ENCODE measurements at places on chromosomes 3 and 15. TPM values are rescaled to one million over a fixed set of nuclear protein-coding genes. Genes with fewer than 3 reads are reported as not detected.
A peak's percentile ranks its signal among the peaks of the same experiment; 100 is the strongest.

- no peak overlapping the region for H3K4me3 ChIP-seq
- peaks cover 3% of the 10 kb centered on the region for H3K27me3 ChIP-seq
- no peaks in the 10 kb centered on the region for H3K36me3 ChIP-seq
- DNase-seq, result no peak
These were observed 3.7 kb upstream of the CCK start for GRCh38 chr3:42269647-42270046.

Gene CASR
- not detected for total RNA-seq

GRCh38 chr15:91061997-91062396, 38.1 kb upstream of the SV2B start:
- H3K4me3 ChIP-seq, result no peak overlapping the region
- no peaks in the 10 kb centered on the region for H3K36me3 ChIP-seq
- no peaks in the 10 kb centered on the region for H3K27me3 ChIP-seq
- H3K27ac ChIP-seq, result no peak overlapping the region
- H3K4me1 ChIP-seq, result no peaks in the 10 kb centered on the region
- no peak for DNase-seq

GRCh38 chr3:4751029-4751501, 228.2 kb upstream of the BHLHE40 start:
- H3K27ac ChIP-seq, result peak overlapping the region; percentile 85
- no peak for DNase-seq
- H3K27me3 ChIP-seq, result no peaks in the 10 kb centered on the region

GRCh38 chr15:26941489-26941888, 29.5 kb upstream of the GABRG3 start:
- no peak overlapping the region for H3K27ac ChIP-seq
- H3K4me3 ChIP-seq, result no peak overlapping the region
- no peaks in the 10 kb centered on the region for H3K27me3 ChIP-seq
- H3K36me3 ChIP-seq, result no peaks in the 10 kb centered on the region
- DNase-seq, result no peak
- H3K4me1 ChIP-seq, result no peaks in the 10 kb centered on the region

DNA sequence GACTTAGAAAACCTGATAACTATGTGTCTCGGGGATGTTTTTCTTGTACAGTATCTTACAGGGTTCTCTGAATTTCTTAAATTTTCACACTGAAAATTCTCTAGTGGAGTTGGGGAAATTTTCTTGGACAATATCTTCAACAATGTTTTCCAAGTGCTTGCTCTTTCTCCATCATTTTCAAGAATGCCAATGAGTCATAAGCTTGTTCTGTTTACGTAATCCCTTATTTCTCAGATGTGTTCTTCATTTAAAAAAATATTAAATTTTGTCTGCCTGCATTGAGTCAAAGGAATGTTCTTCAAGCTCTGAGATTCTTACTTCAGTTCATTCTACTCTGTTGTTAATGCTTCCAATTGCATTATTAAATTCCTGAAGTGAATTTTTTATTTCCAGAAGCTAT, 21.9 kb upstream of the PLSCR2 start:
- no peaks in the 10 kb centered on the region for H3K4me1 ChIP-seq

Gene MFSD1
- 18.4 TPM for total RNA-seq

- peaks cover 7% of the 10 kb centered on the region for H3K4me1 ChIP-seq
- no peaks in the 10 kb centered on the region for H3K27me3 ChIP-seq
- no peak overlapping the region for H3K27ac ChIP-seq
- H3K36me3 ChIP-seq, result no peaks in the 10 kb centered on the region
- H3K4me3 ChIP-seq, result no peak overlapping the region
- peak; percentile 25 for DNase-seq
These were observed 90.6 kb upstream of the UBE2E2 start for GRCh38 chr3:23112491-23112890.

GRCh38 chr3:116524453-116525210, 79.3 kb upstream of the LSAMP start:
- no peak for DNase-seq
- H3K36me3 ChIP-seq, result no peaks in the 10 kb centered on the region
- no peaks in the 10 kb centered on the region for H3K27me3 ChIP-seq
- no peaks in the 10 kb centered on the region for H3K4me1 ChIP-seq
- H3K4me3 ChIP-seq, result no peak overlapping the region

DNA sequence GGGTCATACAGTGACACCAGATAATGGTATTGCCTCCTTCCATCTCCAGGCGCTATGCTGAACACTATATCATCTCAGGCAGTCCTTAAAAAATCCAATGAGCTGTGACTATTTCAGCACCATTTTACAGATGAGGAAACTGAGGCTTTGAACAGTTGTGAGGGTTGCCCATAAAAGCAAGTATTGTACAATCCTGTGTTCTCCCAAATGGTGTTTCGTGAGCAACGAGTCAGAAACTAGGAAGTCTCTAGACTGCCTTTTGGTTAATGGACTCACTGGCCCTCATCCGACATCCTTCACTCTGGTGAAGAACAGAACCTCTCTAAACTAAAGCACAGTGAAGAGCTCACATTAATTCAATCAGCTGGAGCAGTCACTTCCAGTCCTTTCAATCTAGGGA, 61.8 kb downstream of the ATP8B4 start:
- no peak overlapping the region for H3K27ac ChIP-seq
- no peak overlapping the region for H3K4me3 ChIP-seq
- H3K36me3 ChIP-seq, result no peaks in the 10 kb centered on the region
- no peak for DNase-seq
- no peaks in the 10 kb centered on the region for H3K4me1 ChIP-seq

Gene TTLL13
- total RNA-seq, result 0.08 TPM

Gene POTEB
- total RNA-seq, result not detected

Gene GOLGA6A
- not detected for total RNA-seq

- no peak for DNase-seq
- no peak overlapping the region for H3K4me3 ChIP-seq
- no peak overlapping the region for H3K27ac ChIP-seq
- peaks cover 15% of the 10 kb centered on the region for H3K4me1 ChIP-seq
- H3K36me3 ChIP-seq, result no peaks in the 10 kb centered on the region
These were observed 4.9 kb downstream of the OXTR start for GRCh38 chr3:8764528-8764927.

GRCh38 chr3:150765949-150766720, 3.2 kb upstream of the SIAH2 start:
- no peaks in the 10 kb centered on the region for H3K27me3 ChIP-seq
- no peak overlapping the region for H3K4me3 ChIP-seq
- H3K27ac ChIP-seq, result no peak overlapping the region
- no peaks in the 10 kb centered on the region for H3K36me3 ChIP-seq
- no peak for DNase-seq

- peaks cover 51% of the 10 kb centered on the region for H3K36me3 ChIP-seq
- no peaks in the 10 kb centered on the region for H3K27me3 ChIP-seq
- no peak for DNase-seq
- H3K4me3 ChIP-seq, result no peak overlapping the region
These were observed 42.4 kb downstream of the TIGIT start for GRCh38 chr3:114336122-114336697.

DNA sequence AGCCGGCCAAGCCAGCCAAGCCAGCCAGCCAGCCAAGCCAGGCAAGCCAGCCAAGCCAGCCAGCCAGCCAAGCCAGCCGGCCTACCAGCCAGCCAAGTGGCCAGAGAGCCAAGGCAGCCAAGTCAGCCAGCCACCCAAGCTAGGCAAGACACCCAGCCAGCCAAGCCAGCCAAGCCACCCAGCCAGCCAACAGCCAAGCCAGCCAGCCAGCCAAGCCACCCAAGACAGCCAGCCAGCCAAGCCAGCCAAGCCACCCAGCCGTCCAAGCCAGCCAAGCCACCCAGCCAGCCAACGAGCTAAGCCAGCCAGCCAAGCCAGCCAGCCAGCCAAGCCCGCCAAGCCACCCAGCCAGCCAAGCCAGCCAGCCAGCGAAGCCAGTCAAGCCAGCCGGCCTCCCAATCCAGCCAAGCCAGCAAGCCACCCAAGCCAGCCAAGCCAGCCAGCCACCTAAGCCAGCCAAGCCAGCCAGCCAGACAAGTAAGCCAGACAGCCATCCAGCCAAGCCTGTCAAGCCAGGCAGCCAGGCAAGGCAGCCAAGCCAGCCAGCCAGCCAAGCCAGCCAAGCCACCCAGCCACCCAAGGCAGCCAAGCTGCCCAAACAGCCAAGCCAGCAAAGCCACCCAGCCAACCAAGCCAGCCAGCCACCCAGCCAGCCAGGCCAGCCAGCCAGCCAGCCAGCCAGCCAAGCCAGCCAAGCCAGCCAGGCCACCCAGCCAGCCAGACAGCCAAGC, 200.5 kb downstream of the GOLGA6L6 start:
- H3K27me3 ChIP-seq, result no peaks in the 10 kb centered on the region
- H3K36me3 ChIP-seq, result no peaks in the 10 kb centered on the region
- DNase-seq, result peak; percentile 89
- no peaks in the 10 kb centered on the region for H3K4me1 ChIP-seq
- no peak overlapping the region for H3K27ac ChIP-seq

GRCh38 chr3:47161983-47162696, 1.8 kb downstream of the SETD2 start:
- DNase-seq, result no peak
- H3K27ac ChIP-seq, result peak overlapping the region; percentile 96
- H3K27me3 ChIP-seq, result no peaks in the 10 kb centered on the region
- H3K36me3 ChIP-seq, result no peaks in the 10 kb centered on the region
- H3K4me1 ChIP-seq, result peaks cover 56% of the 10 kb centered on the region

Gene TMEM212
- not detected for total RNA-seq

DNA sequence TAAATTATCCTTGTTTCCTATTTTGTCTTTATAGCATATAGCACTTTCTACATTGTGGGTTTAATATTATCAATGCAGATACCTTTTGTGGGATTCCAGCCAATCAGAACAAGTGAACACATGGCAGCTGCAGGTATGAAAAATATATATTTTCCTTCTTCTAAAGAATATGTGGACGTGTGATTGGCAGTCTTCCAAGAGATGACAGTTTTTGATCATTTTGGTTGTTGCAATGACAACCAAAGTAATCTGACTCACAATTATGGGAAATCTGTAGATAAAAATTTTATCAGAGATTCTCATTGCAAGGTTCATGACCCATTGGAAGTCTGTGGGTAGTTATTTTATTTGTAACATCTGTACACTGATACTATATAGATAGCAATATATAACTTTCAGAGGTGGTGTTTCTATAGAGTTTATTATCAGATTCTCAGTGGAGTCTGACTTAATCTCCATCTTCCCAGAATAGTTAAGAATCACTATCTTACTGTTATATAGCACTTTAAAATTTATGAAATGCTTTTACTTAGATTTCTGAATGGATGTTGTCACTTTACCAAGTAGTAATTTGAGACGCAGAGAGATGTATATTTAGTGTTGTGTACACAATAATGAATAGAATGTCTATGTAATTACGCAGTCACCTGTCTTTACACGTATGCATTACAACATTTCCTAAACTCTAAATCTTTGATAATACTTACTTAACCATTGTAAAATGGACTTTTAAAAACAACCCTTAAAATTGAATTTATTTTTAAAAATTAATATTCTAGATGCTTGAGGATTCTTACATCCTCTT, 82.5 kb downstream of the STT3B start:
- H3K4me1 ChIP-seq, result peaks cover 29% of the 10 kb centered on the region
- peaks cover 16% of the 10 kb centered on the region for H3K36me3 ChIP-seq

DNA sequence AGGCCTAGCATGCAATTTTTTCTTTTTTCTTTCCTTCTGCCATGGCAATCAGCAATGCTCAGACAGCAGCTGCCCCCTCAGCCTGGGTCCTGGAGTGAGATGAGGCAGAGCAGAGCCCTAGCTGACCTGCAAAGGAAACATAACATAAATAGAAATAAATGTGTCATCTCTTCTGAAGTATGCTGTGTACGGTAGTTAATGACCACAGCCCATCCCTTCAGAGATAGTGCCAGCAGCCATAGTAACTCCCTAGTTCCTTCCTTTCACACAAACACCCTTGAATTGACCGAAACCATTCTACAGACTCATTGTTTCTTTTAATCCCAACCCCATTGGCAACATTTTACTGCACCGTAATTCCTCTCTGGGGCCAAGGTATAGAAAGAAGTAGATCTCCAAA, 8.4 kb upstream of the CD47 start:
- H3K27me3 ChIP-seq, result no peaks in the 10 kb centered on the region
- no peak for DNase-seq
- no peaks in the 10 kb centered on the region for H3K4me1 ChIP-seq

- DNase-seq, result no peak
- H3K36me3 ChIP-seq, result no peaks in the 10 kb centered on the region
- H3K27me3 ChIP-seq, result no peaks in the 10 kb centered on the region
These were observed 26.3 kb downstream of the LINGO1 start for GRCh38 chr15:77606142-77607034.

Gene ATP13A5
- total RNA-seq, result not detected

Gene LRRK1
- 7.6 TPM for total RNA-seq

GRCh38 chr3:172125963-172126457, 86.6 kb downstream of the FNDC3B start:
- peak overlapping the region; percentile 27 for H3K4me3 ChIP-seq
- peak overlapping the region; percentile 95 for H3K27ac ChIP-seq
- peaks cover 3% of the 10 kb centered on the region for H3K36me3 ChIP-seq
- no peaks in the 10 kb centered on the region for H3K27me3 ChIP-seq
- peak; percentile 59 for DNase-seq
- H3K4me1 ChIP-seq, result peaks cover 66% of the 10 kb centered on the region

- H3K27me3 ChIP-seq, result no peaks in the 10 kb centered on the region
- no peak overlapping the region for H3K4me3 ChIP-seq
- DNase-seq, result no peak
- no peak overlapping the region for H3K27ac ChIP-seq
- no peaks in the 10 kb centered on the region for H3K4me1 ChIP-seq
These were observed 40.6 kb downstream of the ILDR1 start for GRCh38 chr3:121981473-121981872.

- no peaks in the 10 kb centered on the region for H3K4me1 ChIP-seq
- H3K27me3 ChIP-seq, result no peaks in the 10 kb centered on the region
- DNase-seq, result no peak
These were observed at the start of gene FBXW12 for GRCh38 chr3:48371651-48372376. TSS of gene FBXW12 (plus strand) at chr3:48372219. CDS start at chr3:48372768, 549 bp downstream.

Data from psoas muscle (tissue), 8 donors.